ENCODE measurements at places on chromosomes 16 and 17. TPM values are rescaled to one million over a fixed set of nuclear protein-coding genes. Genes with fewer than 3 reads are reported as not detected.

Gene RDM1
- total RNA-seq, result 0.36 TPM

Gene PYDC1
- not detected for total RNA-seq

Gene CTRB1
- total RNA-seq, result not detected

Gene SYNGR3
- under 0.01 TPM for total RNA-seq

DNA sequence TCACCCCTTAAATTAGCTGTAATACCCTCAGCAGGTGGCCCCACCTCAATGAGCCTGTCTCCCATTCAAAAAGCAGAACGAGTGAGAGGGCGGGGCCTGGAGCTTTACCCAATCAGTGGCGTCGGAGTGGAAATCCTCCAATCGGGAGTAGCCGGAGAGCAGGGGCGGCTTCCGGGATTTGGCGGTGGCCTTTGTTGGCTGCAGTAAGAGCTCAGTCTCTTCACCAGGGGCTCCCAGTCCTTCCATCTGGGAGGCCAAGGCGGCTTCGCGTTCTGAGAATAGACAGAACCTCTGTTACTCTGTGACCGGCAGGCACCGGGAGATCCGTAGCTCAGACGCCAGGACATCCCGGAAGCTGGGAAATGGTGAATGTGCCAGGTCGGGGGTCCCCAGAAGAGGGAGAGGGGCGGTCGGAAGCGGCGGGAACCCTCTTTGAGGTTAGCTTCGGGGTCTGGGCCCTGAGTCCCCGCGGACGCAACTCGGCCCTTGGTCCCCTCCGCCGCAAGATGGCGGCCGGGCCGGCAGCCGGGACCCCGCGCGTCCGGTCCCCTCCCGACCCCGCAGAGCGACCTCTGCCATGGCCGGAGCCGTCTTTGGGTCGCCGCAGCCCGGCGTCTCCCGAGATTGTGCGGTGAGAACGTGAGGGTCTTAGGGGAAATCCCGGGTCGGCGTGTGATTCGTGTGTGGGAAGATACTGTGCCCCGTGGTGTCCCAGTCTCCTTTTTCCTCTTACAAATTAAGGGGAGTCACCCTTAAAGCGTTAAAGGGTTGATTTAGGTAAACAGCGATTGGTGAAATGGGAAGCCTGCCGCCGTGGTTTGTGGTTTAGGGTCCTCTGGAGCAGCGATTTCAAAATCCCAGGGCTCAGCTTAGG, 160.3 kb upstream of the ZNF267 start:
- peaks cover 11% of the 10 kb centered on the region for H3K4me1 ChIP-seq
- H3K4me3 ChIP-seq, result peak overlapping the region; percentile 99
- H3K27me3 ChIP-seq, result no peaks in the 10 kb centered on the region
- H3K27ac ChIP-seq, result peak overlapping the region; percentile 93
- H3K36me3 ChIP-seq, result peaks cover 10% of the 10 kb centered on the region

DNA sequence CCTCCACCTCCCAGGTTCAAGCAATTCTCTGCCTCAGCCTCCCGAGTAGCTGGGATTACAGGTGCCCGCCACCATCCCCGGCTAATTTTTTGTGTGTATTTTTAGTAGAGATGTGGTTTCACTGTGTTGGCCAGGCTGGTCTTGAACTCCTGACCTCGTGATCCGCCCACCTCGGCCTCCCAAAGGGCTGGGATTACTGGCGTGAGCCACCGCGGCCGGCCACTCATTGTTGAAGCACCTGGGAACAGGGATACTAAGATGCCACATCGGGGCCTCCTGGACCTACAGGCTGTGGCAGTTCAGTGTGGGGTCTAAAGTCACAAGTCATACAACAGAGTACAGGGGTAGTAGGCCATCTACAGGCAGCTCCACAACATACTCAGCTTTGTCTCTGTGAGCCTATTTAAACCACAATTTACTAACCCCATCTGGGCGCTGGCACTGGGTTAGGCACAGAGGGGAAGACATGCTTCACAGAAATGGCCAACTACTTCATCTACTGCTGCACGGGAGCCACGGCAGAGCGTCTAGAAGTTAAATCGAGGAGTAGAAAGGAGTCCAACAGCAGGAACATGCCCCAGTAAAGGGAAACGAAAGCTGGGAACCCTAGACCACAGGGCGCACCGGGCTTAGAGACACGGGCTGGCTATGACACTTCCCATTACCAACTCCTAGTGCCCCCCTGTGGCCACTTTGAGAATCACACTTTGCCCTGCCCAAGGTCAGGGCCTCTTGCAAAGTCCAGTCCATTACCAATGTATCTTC, 4.3 kb downstream of the VAMP2 start:
- H3K36me3 ChIP-seq, result peaks cover 19% of the 10 kb centered on the region
- peak; percentile 98 for DNase-seq
- H3K27ac ChIP-seq, result peak overlapping the region; percentile 100
- peaks cover 49% of the 10 kb centered on the region for H3K4me1 ChIP-seq
- no peak overlapping the region for H3K4me3 ChIP-seq

- H3K4me1 ChIP-seq, result no peaks in the 10 kb centered on the region
- peak; percentile 31 for DNase-seq
- no peak overlapping the region for H3K27ac ChIP-seq
These were observed 399.7 kb downstream of the NPIPA8 start for GRCh38 chr16:17936766-17937402.

DNA sequence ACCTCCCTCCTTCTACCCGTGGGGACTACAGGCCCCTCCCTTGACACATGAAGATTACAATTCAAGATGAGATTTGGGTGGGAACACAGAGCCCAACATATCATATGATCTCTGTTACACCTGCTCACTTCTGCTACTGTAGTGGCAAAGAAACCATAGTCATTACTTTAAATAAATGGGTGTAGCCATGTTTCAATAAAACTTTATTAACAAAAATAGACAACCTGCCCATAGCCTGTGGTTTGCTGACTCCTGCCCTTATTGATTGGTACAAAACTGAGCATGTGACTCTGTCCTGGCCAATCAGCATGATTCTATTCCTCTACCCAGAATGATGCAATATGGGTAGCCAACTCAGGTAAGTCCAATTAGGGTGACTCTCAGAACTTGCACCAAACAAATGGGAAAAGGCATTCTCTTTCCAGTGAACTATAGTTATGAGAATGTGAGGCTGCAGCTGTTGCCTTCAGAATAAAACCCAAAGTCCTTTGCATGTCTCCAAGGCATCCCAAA, 15.7 kb upstream of the ERCC4 start:
- H3K27ac ChIP-seq, result no peak overlapping the region
- no peaks in the 10 kb centered on the region for H3K36me3 ChIP-seq
- H3K4me1 ChIP-seq, result peaks cover 5% of the 10 kb centered on the region
- peaks cover 6% of the 10 kb centered on the region for H3K27me3 ChIP-seq

All from osteoblast (primary cell).